ENCODE measurements at places on chromosomes 7 and 10. TPM values are rescaled to one million over a fixed set of nuclear protein-coding genes. Genes with fewer than 3 reads are reported as not detected.
A peak's percentile ranks its signal among the peaks of the same experiment; 100 is the strongest.

GRCh38 chr7:79050603-79051002, 402.9 kb downstream of the MAGI2 start:
- H3K4me1 ChIP-seq: no peaks in the 10 kb centered on the region
- H3K27me3 ChIP-seq: no peaks in the 10 kb centered on the region
- DNase-seq: no peak
- no peaks in the 10 kb centered on the region for H3K36me3 ChIP-seq
- H3K27ac ChIP-seq: no peak overlapping the region
- no peak overlapping the region for H3K4me3 ChIP-seq

MYPN gene
- not detected for total RNA-seq

ADCYAP1R1 gene
- 0.44 TPM for total RNA-seq

DNA sequence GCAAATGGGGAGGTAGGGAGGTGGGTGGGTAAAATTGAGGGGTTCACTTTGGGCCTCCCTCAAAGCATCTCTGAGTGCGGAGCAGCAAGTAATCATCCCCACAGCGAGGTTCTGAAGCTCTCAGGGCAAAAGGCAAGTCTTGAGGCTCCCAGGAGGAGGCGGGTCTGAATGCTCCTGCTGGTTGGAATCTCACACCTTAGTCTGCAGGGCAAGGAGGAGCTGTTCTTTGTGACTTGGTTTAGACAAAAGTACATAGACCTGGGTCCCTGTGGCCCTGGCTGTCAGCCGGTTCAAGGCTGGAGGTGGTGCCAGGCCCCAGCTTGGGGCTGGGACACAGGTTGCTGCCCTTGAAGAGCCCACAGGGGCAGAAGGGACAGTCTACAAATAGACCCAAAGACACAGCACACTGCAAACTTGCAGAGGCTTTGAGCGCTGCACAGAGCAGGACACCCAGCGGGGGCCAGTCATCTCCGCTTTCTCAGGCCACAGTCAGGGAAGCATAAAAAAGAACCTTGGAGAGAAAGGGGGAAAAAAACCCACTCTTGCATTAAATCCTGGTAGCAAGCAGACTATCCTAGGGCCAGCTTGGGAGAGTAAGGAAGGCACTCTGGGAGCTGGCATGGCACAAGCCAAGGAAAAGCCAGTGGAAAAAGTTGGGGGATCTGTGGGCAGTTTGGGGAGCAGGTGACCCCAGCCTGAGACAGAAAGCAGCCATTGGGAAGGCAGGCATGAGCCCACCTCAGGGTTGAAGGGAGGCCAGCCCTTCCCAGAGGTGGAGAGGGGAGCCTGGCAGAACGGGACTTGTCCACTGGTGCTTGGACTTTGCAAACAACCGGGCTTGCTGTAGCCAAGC, 926 bp upstream of the C10orf71 start:
- no peak overlapping the region for H3K4me3 ChIP-seq
- DNase-seq: no peak
- no peaks in the 10 kb centered on the region for H3K27me3 ChIP-seq
- no peaks in the 10 kb centered on the region for H3K36me3 ChIP-seq
- no peaks in the 10 kb centered on the region for H3K4me1 ChIP-seq
- H3K27ac ChIP-seq: no peak overlapping the region

DPP6 gene
- total RNA-seq: 0.60 TPM

DNA sequence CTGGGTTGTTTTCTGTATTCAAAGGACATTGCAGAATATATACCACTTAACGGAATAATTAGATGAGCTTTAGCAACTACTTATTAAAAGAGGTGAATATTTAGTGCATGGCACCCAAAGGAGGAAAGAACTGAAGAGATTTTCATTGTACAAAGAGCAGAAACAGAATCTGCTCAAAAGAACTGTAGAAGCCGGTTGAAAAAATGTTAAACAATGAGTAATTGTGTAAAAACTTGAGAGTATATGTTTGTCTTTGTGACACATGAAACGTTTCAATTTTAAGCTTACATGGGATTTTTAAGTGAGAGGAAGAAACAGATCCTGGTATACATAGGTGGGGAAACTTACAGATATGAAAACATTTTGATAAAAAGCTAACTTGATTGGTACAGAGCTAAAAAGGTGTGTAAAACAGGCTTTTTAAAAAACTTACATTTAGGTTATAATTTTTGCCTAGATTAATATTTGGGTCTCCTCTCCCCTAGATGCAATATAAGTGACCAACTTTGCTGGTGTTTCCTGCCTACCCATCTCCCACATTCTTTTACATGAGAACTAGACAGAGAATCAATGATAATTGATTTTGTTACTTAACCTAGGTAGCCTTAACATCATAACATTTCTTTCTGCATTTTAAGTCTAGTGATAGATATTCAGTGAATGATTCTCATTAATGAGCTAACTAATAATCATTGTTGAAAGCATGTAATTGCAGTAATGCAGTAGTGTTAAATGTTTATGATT, 6.8 kb downstream of the ARL5B start:
- H3K36me3 ChIP-seq: peaks cover 33% of the 10 kb centered on the region
- H3K27ac ChIP-seq: no peak overlapping the region
- H3K4me1 ChIP-seq: peaks cover 40% of the 10 kb centered on the region
- no peaks in the 10 kb centered on the region for H3K27me3 ChIP-seq

OPALIN gene
- not detected for total RNA-seq

ANKIB1 gene
- total RNA-seq: 36.1 TPM

GOLGA7B gene
- total RNA-seq: 5.7 TPM

RNF32 gene
- total RNA-seq: 0.42 TPM

- no peak for DNase-seq
- peak overlapping the region; percentile 44 for H3K4me3 ChIP-seq
- H3K27ac ChIP-seq: no peak overlapping the region
These were observed 1.5 kb downstream of the MKX start for GRCh38 chr10:27743877-27744801.

- no peaks in the 10 kb centered on the region for H3K36me3 ChIP-seq
- no peak for DNase-seq
- H3K27me3 ChIP-seq: no peaks in the 10 kb centered on the region
- H3K27ac ChIP-seq: no peak overlapping the region
- no peak overlapping the region for H3K4me3 ChIP-seq
These were observed 110.0 kb upstream of the MYO3A start for GRCh38 chr10:25824050-25824449.

MAP3K8 gene
- 74.1 TPM for total RNA-seq

GRCh38 chr7:70494225-70495032, 637.5 kb upstream of the GALNT17 start:
- H3K4me3 ChIP-seq: no peak overlapping the region
- DNase-seq: no peak
- H3K4me1 ChIP-seq: peaks cover 9% of the 10 kb centered on the region
- H3K27me3 ChIP-seq: no peaks in the 10 kb centered on the region
- no peak overlapping the region for H3K27ac ChIP-seq

- no peaks in the 10 kb centered on the region for H3K36me3 ChIP-seq
- no peak overlapping the region for H3K4me3 ChIP-seq
- DNase-seq: no peak
- H3K27ac ChIP-seq: no peak overlapping the region
- no peaks in the 10 kb centered on the region for H3K27me3 ChIP-seq
These were observed 264.7 kb downstream of the DNAJB6 start for GRCh38 chr7:157601530-157601929.

GRCh38 chr10:131694168-131694780, 206.5 kb upstream of the PPP2R2D start:
- H3K27me3 ChIP-seq: no peaks in the 10 kb centered on the region
- DNase-seq: no peak
- H3K4me3 ChIP-seq: no peak overlapping the region
- no peaks in the 10 kb centered on the region for H3K36me3 ChIP-seq
- no peak overlapping the region for H3K27ac ChIP-seq

SEMA3D gene
- total RNA-seq: 12.7 TPM

DNA sequence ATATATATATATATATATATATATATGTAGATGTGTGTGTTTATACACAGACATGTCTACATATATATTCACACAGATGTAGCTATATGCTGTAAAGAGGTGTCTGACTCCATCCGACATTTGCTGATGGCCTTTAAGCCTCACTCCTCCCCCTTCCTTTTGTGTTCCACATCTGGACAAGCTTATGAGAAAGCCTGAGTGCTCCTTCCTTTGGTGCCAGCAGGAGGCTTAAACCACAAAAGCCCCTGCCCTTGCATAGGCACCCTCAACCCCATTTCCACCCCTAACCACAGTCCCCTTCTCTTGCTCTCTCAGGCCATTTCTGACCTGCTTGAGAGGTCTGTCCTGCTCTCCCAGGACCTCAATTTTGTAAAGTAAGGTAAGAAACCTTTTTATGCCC, 98.7 kb downstream of the SVOPL start:
- H3K4me1 ChIP-seq: no peaks in the 10 kb centered on the region
- no peak overlapping the region for H3K27ac ChIP-seq
- no peak for DNase-seq
- H3K36me3 ChIP-seq: no peaks in the 10 kb centered on the region
- no peak overlapping the region for H3K4me3 ChIP-seq

DNA sequence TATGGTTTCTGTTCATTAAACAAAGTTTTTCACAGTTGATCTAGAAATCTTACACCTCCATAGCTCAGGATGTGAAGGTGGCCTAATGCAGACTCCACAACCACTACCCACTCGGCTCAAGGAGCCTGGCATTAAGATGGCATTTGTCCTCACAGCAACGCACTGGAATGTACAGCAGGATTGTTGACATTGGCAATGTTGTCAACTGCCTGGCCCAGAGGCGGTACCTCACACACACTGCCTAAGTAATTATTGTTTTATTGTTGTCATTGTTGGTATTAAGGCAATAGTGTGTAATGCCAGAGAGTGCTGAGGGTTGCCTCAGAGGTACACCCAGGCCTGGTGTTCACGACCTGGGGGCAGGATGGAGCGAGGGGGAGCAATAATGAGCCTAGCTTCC, 38.3 kb downstream of the LRRC18 start:
- H3K27me3 ChIP-seq: no peaks in the 10 kb centered on the region
- no peak overlapping the region for H3K4me3 ChIP-seq
- no peak for DNase-seq
- H3K27ac ChIP-seq: no peak overlapping the region

DNA sequence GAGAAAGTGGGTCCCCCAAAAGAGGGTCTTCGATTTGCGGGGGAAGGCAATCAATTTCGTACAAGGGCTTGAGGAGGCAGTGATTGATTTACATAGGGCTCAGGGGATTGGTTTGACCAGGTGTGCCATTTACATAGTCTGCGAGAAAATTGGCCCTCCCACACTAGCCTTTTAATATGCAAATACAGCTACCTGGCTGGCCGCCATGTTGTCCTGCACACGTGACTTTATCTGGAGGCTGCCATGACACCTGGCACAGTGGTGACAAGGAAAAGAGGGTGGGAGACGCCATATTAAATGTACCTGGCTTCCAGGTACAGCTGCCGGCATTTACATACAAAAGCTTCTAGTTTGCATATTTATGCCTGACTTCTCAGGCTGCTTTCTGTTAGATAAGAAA, 1577.2 kb upstream of the LRRTM3 start:
- H3K4me3 ChIP-seq: no peak overlapping the region
- no peaks in the 10 kb centered on the region for H3K4me1 ChIP-seq
- no peak overlapping the region for H3K27ac ChIP-seq
- DNase-seq: no peak

UPK3B gene
- 2.5 TPM for total RNA-seq

VIPR2 gene
- total RNA-seq: 3.0 TPM

ECHDC3 gene
- 48.6 TPM for total RNA-seq

GAD2 gene
- total RNA-seq: not detected

Measured in tibial nerve (tissue), 4 donors.